ENCODE measurements at places on chromosomes 7 and 10.

DNA sequence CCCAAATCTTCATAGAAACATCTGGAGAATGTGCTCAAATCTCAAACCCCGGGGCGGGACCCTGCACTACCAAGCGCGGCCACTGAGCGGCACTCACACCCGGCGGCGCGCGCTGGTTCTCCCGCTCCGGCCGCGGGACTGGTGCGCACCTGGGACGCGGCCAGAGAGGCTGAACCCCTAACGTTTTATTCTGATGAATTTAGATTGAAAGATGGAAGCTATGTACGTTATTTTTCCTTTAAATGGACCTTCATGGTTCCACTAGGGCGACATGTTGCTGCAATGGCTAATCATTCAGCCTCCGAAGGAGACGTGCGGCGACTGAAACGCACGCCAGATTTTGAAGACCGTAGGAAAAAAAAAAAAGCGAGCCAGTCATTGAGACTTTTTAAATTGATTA is 107.0 kb upstream of the INSIG1 start:
- H3K27ac ChIP-seq = no peak overlapping the region
- peaks cover 5% of the 10 kb centered on the region for H3K4me1 ChIP-seq
- H3K27me3 ChIP-seq = peaks cover 12% of the 10 kb centered on the region
- peak; percentile 90 for DNase-seq
- H3K36me3 ChIP-seq = peaks cover 5% of the 10 kb centered on the region

GRCh38 chr7:132764762-132765161 is 188.5 kb upstream of the PLXNA4 start:
- no peaks in the 10 kb centered on the region for H3K36me3 ChIP-seq
- no peaks in the 10 kb centered on the region for H3K4me1 ChIP-seq
- no peak overlapping the region for H3K27ac ChIP-seq
- H3K4me3 ChIP-seq = no peak overlapping the region
- DNase-seq = no peak

DNA sequence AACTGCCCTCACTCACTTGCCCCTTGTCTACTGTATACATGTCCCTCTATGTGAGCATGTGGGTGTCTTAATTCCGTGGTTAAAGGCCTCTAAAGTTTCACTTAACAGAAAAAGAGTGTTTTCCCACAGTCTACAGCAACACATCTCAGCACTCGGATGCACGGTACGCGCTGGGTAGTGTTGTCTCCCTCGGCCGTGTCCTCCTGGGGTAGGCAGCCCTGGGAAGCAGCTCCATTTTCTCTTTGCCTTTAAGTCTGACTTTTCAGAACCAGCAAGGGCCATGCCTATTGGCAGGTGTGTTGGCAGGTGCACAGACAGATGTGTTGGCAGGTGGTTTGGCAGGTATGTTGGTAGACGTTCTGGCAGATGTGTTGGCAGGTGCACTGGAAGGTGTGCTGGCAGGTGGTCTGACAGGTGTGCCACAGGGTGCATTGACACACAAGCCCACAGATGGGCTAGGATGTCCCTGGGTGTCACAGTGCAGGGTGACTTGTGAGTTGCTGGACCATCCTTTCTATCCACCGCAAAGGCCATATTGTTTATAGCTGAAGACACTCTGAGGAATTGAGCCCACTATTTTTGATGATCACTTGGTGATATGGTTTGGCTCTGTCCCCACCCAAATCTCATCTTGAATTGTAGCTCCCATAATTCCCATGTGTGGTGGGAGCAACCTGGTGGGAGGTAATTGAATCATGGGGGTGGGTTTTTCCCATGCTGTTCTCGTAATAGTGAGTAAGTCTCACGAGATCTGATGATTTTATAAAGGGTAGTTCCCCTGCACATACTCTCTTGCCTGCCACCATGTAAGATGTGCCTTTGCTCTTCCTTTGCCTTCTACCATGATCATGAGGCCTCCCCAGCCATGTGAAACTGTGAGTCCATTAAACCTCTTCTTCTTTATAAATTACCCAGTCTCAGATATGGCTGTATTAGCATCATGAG is 296.9 kb downstream of the TNS3 start:
- H3K4me3 ChIP-seq = no peak overlapping the region
- peak overlapping the region; percentile 81 for H3K27ac ChIP-seq
- no peaks in the 10 kb centered on the region for H3K4me1 ChIP-seq

DNA sequence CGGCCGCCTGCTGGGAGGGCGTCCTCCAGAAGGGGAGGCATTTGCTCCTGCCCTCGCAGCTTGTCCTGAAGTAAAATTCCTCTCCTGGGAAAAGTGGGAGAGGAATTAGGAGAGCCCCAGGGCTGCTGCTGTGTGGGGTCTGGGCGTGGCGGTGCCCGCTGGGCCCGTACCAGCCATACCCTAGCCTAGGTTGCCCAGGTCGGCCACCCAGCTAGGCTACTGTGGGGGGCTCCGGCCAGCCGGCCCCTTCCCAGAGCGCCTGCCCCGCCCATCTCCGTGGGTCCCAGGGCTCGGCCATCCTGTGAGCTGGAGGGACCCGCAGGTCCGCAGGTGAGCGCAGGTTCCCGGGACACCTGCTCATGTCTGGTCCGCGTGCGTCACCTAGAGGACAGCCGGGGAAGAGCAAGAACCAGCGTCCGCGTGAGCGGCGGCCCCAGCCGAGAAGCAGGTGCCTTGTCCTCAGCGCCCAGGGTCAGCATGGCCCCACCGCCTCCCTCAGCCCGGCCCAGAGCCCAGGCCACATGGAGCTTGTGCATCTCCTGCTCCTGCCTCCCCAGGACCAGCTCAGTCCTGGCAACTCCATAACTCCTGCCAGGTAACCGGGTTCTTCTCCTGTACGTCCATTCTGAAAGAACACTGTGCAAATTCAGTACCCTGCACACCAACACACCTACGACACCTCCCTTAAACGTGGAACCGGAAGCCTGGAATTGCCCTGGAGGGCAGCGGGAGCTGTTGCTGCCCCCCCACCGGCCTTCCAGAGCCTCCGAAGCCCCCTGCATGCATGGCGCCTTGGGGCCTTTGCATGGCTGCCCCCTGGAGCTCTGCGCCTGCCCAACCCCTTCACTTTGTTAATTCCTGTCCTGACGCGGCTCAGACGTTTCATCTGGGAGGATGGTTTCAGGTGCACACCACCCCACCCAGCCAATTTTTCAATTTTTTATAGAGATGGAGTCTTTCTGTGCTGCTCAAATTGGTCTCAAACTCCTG is 22.8 kb upstream of the FOXL3 start:
- H3K36me3 ChIP-seq = peaks cover 4% of the 10 kb centered on the region
- H3K27ac ChIP-seq = no peak overlapping the region
- H3K4me3 ChIP-seq = no peak overlapping the region
- peaks cover 25% of the 10 kb centered on the region for H3K27me3 ChIP-seq

- H3K4me3 ChIP-seq = no peak overlapping the region
- no peak for DNase-seq
- no peaks in the 10 kb centered on the region for H3K36me3 ChIP-seq
- H3K27ac ChIP-seq = no peak overlapping the region
- no peaks in the 10 kb centered on the region for H3K27me3 ChIP-seq
- peaks cover 34% of the 10 kb centered on the region for H3K4me1 ChIP-seq
Observed at GRCh38 chr7:86966916-86967315, 92.5 kb downstream of the ELAPOR2 start.

DNA sequence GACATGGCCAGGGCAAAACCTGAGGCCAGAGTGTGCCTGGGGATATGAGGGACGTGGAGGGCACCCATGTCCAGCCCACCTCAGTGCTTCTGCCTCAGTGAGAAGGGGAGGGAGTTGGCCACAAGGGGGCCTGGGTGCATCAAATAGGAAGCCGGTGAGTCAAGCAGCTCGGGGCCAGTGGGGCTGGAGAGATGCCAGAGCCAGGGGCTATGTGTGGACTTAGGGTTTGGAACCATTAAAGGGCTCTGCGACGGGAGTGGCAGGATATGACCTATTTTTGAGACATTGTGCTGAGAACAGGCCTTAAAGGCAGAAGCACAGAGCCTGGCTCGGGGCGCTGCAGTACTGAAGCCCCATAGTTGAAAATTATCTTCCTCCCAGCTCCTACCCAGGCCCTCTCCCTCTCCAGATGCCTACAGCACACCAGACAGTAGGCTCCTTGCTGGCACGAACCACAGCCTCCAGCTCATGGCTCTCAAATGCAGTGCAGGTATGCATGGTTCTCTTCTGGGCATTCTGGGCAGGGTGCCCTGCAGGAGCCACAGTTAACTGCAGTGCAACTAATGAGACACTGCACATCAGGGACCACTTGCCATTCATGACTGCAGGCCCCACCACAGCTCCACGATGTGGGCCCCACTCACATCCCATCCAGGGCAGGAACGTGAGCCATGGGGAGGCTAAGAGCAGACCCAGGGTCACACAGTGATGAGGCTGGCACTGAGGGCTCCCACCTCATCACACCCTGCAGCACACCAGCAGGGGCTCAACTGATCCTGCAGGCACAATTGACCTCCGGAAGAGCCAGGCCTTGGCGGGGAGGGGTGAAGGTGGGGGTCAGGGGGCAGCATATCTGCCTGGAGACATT is 7.2 kb upstream of the PGAM2 start:
- H3K4me1 ChIP-seq = peaks cover 5% of the 10 kb centered on the region
- peaks cover 5% of the 10 kb centered on the region for H3K36me3 ChIP-seq
- peak; percentile 72 for DNase-seq

DNA sequence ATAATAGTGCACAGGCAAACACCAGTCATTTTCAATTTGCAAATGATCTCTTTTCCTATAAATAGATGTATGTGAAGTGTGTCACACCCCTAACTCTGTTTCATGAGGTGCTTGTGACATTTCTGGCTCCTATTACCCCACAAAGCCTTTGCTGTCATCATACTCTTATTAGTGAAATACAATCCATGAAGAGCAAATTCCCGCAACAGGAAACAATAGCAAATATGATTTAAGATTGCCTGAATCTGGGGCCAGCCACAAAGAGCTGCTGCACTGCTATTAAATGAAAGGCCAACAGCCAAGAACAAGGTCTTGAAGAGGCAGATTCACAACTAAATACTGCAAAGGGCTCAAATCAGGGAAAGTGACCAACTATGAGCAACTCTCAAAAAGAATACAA is 96.3 kb upstream of the CAV2 start:
- H3K27ac ChIP-seq = no peak overlapping the region
- no peaks in the 10 kb centered on the region for H3K36me3 ChIP-seq
- no peak for DNase-seq

GRCh38 chr7:99918959-99919813 is at the start of gene TRIM4:
Gene TRIM4 (minus strand): TSS chr7:99919530. CDS start chr7:99919401, 129 bp downstream.
- peak; percentile 61 for DNase-seq
- H3K4me3 ChIP-seq = peak within 1 kb of the TSS; percentile 74
- H3K4me1 ChIP-seq = peaks cover 11% of the 10 kb centered on the region
- H3K36me3 ChIP-seq = peaks cover 17% of the 10 kb centered on the region
- H3K27ac ChIP-seq = peak within 1 kb of the TSS; percentile 87

- DNase-seq = no peak
- H3K4me3 ChIP-seq = no peak overlapping the region
- no peaks in the 10 kb centered on the region for H3K4me1 ChIP-seq
- H3K27ac ChIP-seq = no peak overlapping the region
- H3K27me3 ChIP-seq = peaks cover 56% of the 10 kb centered on the region
Observed at GRCh38 chr10:50280049-50280841, 28.9 kb upstream of the ASAH2 start.

DNA sequence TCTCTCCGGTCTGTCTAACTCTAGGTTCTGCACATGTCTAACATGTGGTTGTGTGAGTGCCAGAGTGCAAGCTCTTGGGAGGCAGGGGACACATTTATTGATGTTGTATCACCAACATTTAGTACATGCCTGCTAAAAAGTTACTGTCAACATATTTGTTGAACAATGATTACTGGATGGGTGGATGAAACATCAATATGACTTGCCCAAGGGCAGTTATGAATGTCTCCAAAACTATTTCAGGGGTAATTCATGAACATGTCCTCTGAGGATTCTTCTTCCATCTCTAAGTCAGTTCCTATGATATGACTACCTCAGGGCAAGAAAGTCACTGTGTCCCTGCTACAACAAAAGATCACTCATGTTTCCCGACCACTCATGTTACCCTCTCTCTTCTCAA is 91.3 kb upstream of the STEAP1B start:
- no peaks in the 10 kb centered on the region for H3K27me3 ChIP-seq
- no peaks in the 10 kb centered on the region for H3K36me3 ChIP-seq
- no peak overlapping the region for H3K4me3 ChIP-seq
- no peak overlapping the region for H3K27ac ChIP-seq

- H3K36me3 ChIP-seq = peaks cover 77% of the 10 kb centered on the region
- H3K4me1 ChIP-seq = no peaks in the 10 kb centered on the region
- no peak overlapping the region for H3K27ac ChIP-seq
- no peaks in the 10 kb centered on the region for H3K27me3 ChIP-seq
Observed at GRCh38 chr7:6121141-6121540, 90.0 kb downstream of the ANKRD61 start.

DNA sequence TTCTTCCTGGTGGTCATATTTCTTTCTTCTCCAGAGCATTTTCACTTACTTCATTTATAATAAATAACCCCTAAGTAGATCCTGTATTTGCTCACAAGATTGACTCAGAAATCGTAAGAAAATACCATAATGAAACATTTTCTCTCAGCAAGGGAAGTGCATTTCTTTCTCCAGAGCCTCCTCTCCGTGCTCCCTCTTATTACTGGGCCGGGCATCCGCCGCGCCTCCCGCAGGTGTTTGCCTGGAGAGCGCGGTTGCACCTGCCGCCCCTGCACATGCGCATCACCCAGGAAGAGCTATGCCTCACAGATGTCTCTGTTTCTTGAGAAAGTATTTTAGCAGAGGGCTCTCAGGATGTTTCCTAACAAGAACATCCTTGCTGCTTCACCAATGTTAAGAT is 509.2 kb downstream of the TCERG1L start:
- H3K4me3 ChIP-seq = no peak overlapping the region
- no peaks in the 10 kb centered on the region for H3K36me3 ChIP-seq
- DNase-seq = no peak
- H3K27me3 ChIP-seq = peaks cover 3% of the 10 kb centered on the region
- H3K27ac ChIP-seq = no peak overlapping the region

DNA sequence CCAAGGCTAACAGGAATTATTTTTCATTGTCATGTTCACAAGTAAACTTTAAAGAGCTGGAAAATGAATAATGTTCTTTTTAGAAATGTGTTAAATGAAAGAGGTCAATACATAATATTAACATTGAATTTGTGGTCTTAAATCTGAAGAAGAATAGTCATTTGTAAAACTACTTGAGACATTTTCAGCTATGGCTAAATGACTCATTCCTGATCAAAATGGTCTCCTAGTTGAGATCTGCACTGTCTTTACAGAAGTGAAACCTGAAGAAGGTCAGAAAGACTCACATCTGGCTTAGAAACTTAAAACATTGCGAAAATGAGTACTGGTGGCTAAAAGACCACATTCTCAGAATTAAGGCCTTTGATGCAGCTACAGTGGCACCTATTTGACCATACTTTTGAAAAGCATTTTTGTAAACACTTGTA is 5.9 kb downstream of the PIK3CG start:
- peaks cover 17% of the 10 kb centered on the region for H3K4me1 ChIP-seq
- peaks cover 1% of the 10 kb centered on the region for H3K36me3 ChIP-seq
- H3K4me3 ChIP-seq = no peak overlapping the region
- H3K27me3 ChIP-seq = no peaks in the 10 kb centered on the region
- H3K27ac ChIP-seq = peak overlapping the region; percentile 64
- DNase-seq = no peak

DNA sequence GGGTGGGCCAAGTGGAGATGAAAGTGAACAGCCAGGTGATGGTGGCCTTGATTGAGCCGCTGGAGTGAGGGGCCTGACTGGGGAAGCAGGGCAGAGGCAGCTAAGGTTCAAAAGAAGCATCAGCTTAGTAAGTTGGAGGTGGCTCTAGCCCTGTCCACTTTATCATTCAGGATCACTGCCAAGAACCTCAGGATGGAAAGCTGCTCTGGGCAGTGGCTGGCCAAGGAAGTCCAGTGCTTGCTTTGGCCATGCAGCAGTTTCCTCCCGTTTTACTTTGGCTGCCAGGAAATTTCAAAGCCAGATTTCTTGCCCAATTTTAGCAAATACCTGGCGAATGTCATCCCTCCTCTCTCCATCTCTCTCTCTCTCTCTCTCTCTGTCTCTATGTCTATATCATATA is 384.9 kb downstream of the PLXNA4 start:
- no peak overlapping the region for H3K27ac ChIP-seq
- peaks cover 33% of the 10 kb centered on the region for H3K27me3 ChIP-seq
- no peak for DNase-seq
- no peaks in the 10 kb centered on the region for H3K4me1 ChIP-seq

All from mesothelial cell of epicardium (in vitro differentiated cells).